ENCODE measurements at places on chromosomes 12 and 14.

DNA sequence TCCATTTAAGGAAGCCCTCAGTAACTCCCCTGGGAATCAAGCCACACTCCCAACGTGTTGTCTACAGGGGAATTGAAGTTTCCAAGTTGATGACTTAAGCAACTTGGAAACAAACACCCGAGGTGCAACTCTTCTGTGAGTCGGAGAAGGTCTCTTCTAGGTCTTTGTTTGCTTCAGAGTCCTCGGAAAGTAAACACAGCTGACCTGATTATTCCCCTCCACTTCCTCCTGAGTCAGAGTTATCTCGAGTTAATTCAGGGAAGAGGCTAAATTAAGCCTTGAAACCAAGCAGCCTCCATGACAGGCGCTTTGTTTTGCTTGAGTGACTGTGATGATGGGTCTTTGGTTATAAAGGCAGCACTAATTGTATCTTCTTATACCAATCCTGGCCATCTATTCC is 41.8 kb downstream of the TUNAR start:
- no peak for DNase-seq

DNA sequence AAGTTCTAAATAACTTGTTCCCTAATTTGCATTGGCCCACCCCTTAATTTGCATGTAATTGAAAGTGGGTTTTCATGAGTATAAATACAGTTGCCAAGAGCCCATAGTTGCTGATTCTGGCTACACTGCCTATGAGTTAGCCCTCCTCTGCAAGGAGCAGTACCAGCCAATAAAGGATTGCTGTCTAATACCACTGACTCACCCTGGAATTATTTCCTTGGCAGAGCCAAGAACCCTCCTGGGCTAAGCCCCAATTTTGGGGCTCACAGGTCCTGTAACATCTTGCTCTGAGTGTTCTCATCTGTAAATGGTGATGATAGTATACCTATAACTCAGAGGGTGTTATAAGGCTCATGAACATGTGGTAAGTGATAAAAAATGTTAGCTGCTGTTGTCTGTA is 6.8 kb downstream of the TTC8 start:
- no peak for DNase-seq

DNA sequence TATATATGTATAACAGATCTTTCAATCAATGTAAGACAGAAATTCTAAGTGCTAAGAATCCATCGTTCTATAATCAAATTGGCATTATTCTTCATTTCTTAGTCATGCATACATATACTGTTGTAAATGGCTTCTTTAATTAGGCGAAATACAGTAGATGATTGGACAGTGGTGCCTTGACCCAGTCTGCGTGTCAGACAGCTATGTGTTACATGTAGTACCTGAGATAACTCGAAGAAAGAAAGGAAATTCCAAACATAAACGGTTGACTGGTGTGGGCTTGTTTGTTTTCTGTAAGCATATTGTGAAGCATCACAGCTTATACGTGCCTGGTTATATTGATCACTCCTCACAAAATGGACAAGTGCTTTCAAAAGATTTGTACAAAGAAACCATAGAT is 210.5 kb downstream of the ETNK1 start:
- no peak for DNase-seq

DNA sequence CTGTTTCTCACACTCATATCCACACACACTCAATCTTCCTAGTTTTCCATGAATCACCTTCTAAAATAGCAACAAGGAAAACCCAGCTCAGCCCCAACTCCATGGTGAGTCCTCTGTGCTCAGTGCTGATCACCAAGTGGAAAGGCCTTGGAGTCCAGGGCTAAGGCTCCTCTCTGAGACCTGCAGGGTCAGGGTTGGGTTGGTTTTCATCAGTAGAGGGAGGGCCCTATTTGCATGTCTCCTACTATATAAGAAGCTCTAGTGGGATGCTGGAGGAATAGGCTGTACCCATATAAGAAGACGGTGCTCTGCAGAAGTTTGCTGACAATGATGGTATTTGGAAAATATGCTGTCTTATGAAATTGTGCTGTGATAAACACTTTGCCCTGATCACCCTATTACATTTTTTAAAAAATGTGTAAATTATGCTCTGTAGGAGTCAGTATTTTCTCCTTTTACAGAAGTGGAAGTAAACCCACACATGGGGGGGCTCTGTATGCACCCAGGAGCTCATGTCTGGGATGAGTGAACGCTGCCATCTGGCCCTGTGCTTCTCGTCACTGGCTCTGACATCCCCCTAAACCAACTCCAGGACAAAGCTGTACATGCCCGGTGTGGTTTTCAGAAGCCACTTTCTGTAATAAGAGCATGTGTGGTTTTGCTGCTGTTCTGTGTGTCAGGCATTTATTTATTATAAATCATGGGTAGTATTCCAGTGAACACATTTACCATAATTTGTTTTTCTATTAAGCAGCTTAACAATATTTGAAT is 536.3 kb downstream of the TMEM121 start:
- no peak for DNase-seq

DNA sequence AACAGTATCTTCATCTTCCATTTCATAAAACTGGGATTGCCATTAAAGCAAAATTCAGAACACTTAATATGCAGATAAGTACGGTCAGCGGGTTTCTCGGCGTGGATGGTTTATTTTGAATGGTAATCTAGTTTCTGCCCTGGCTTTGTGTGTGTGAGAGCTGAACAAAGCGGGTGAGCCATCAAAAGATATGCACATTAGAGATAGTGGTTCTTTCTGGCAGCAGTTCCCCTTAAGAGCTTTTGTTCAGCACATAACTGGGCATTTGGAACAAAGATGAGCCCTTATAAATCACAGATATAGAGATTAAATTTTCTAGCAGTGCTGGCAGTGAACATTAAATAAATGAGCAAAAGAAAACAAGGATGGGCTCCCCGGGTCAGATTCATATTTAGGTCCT is 207.5 kb downstream of the CALM1 start:
- no peak for DNase-seq

- no peak for DNase-seq
Measured at GRCh38 chr12:52818388-52818787, 4.5 kb upstream of the KRT4 start.

GRCh38 chr14:91872011-91872501 is 4.7 kb upstream of the TC2N start:
- peak; percentile 38 for DNase-seq

DNA sequence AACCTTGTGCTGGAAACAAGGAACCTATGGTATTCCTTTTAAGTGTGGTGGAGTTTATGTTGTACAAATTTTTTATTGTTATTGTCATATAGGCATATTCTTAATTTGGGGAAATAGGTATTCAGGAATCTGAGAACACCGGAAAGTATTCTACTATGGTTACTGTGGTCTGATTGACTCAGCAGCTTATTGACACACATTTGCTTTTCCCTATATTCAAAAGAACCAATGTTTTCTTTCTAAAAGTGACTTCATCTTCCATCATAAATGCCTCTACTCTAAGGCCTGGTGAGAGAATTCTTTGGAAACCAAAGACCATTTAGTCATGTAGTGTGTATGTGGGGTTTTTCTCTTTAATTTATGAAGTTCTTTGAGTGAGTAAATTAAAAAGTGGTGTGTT is 474.8 kb downstream of the TMTC2 start:
- no peak for DNase-seq

DNA sequence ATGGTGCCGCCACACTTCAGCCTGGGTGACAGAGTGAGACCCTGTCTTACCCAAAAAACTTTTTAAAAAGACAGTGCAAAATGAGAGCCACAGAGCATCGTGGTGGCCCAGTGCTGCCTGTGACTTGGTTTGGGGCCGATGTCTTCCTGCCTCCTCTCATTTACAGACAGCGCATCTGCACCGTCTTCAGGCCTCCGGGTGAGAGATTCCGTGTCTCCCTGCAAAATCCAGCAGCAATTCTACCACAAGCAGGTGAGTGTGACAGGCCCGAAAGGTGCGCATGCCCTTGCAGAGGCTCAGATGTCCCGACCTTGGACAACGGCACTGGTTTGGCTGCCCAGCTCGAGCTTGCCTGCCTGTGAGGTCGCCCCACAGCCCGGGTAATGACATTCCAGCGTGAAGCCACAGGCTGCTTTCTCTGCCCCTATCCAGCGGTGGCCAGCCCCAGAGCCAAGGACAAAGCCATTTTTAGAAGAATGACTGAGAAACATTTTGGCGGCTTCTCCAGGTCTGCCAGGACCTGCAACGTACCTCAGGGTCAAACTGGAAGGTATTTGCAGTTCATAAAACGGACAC is 70.3 kb upstream of the RFLNA start:
- DNase-seq: no peak

All from CD4-positive, alpha-beta T cell treated with Interleukin-15 for 1 hour (primary cell).